ENCODE measurements at places on chromosomes 11 and 22.

DNA sequence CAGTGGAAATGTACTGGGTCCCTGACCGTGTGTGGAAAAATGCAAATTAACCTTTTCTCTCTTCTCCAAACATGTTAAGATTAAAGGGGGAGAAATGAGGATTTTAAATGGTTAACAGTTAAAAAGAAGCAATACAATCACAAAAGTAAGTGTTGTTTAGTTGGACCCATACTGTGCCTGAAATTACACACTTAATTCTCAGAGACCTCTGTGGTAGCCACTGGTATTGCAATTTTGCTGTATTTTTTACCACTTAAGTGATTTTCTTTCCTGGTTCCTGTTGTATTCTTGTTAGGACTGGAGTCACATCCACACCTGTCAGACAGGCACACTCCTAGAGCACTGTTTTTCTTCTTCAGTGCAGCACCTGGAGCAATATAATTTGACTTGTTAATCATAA lies 179.6 kb upstream of the PDGFD start:
- no peak for DNase-seq

- DNase-seq = no peak
Measured at GRCh38 chr22:30998329-30998728, 29.3 kb downstream of the TUG1 start.

DNA sequence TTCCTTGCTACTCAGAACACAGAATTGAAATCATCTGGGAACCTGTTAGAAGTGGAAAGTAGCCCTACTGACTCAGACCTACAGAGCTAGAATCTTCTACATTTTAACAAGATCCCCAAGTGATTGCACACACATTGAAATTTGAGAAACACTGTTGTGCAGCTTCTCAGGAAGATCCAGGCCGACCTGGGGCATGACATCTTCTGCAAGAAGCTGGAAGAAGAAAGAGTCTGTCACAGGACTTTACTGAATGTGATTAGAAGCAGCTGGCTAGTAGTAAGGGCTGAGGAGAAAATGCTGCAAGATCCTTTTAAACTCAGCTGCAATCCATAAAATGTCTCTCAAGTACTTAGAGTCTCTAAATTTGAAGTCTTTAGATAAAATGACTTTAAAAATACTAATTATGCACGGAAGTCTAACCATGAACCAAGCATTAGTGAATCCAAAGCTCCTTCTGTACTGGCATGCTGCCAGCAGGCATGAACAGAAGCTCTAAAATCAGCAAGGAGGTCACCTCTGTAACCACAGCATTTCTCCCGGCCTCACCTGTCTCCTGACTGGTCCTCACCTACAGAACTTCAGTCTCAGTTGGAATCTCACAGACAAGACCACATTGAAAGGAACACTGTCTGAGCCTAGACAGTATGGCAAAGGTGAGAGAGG lies 85.0 kb downstream of the SERGEF start:
- no peak for DNase-seq

DNA sequence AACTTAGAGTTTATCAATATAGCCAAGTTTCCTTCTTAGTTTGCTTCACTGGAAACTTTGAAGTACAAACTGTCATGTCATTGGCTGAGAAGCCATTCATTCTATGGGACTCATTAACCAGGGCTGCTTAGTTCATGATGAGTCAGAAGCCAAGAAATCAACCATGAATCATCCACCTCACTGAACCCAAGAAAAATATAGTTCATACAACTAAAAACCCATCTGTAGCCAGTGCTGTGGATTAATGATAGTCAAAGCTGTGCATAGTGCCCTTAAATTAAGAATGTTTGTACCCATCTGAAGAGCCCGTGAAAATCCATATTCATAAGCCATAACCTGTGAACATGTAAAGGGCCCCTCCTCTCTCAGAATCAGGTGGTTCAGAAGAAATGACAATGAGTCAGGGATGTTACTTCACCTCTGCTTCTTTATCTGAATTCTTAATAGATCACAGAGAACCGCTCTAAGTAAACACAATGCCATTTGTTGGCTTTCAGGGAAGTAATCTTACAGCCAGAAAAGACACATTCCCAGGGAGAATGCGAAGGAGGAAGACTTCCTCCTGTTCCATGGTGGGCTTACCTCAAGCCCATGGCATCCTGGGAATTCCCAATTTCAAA lies 25.4 kb downstream of the MMP20 start:
- DNase-seq = no peak

GRCh38 chr11:69594481-69594880 lies 46.5 kb upstream of the CCND1 start:
- no peak for DNase-seq

- DNase-seq = no peak
Measured at GRCh38 chr11:122392508-122392907, 263.0 kb upstream of the UBASH3B start.

DNA sequence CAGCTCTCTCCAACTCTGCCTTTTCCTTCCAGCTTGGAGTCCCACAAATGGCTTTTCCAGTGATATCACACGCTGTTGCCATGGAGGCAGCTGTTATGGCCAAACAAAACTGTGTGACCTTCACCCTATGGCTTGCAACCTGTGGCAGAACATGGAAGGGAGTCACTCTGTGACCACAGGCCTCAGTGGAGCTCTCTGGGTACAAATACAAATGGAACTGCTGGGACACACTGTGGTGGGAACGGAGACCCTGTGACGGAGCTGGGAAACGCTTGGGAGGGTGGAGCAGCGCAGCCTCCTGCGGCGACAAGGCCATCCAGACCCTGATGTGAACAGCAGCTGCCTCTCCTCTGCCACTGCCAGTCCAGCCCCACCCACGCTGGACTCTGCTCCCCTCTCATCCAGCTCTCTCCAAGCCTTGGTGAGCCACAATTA lies 162.5 kb downstream of the ETS1 start:
- DNase-seq = no peak

DNA sequence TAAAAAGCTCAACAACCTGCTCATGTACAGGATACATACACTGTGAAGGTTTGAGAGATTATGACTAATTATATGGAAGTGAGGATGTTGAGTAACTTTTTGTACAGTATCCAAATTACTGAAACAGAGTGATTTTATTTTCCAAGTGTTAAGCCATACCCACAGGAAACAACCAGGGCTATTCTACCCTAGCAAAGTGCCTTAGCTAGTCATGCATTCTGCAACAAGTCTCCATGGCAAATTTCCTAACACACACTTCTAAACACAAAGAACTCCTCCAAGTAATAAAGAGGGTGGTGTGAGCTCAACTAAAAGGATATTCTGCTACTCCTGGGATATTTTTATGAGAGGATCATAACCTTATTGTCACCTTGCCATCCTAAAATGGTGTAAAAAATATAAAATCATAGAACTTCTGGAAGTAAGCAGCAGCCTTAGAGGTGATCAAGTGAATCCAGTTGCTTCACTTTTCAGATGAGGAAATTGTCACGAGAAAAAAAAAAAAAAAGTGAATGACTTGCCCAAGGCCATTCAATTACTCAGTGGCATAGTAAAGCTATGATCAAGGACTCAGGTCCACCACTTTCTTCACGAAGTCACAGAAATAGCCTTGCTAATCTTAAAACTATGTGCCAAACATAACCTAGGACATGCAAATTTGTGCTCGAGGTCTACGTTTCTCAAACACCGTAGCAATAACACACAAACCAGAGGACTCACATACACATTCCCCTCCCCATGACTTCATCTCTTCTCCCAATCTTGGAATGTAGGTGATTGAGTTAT lies 4.2 kb downstream of the LGR4 start:
- DNase-seq = no peak

- no peak for DNase-seq
Measured at GRCh38 chr11:106329273-106330018, 252.0 kb downstream of the AASDHPPT start.

- DNase-seq = peak; percentile 24
Measured at GRCh38 chr11:26993965-26994457, at the start of gene FIBIN. Gene FIBIN (plus strand): TSS chr11:26994112. CDS start chr11:26994527, 415 bp downstream.

GRCh38 chr11:115525531-115526006 lies 21.4 kb upstream of the CADM1 start:
- DNase-seq = no peak

DNA sequence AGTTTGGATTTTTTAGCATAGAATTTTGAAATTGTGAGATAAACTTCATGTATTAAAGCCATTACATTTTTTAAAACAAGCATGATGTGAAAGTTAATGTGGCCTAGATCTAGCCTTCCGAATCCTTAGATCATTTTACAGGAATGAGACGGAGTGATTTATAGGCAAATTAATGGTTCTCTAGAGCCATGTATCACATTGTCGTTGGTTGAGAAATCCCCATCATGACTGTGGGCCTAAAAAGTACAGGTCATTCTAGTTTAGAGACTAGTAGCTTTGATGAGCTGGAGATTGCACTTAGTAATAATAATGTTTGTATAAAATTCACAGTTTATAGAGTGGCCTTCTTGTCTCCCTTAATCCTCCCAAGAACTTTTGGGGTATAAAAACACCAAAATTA lies 7.1 kb downstream of the EWSR1 start:
- no peak for DNase-seq

DNA sequence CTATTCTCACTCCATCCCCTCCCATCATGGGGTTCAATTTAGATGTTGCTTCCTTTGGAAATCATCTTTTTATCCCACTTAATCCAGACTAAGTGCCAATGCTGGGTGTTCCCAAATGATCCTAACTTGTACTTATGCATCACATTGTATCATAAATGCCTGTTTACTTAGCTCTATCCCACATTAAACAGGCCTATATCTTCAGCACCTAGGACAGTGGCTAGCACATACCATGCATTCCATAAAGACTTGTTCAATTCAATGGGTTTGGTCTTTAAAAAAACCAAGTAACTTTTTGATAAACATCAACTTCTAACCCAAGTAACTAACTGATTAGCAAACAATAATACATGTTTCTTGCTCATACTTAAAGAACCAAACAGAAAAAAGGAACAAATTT lies 40.6 kb downstream of the RSF1 start:
- no peak for DNase-seq

- DNase-seq = no peak
Measured at GRCh38 chr11:64419257-64419790, 60.4 kb downstream of the RPS6KA4 start.

DNA sequence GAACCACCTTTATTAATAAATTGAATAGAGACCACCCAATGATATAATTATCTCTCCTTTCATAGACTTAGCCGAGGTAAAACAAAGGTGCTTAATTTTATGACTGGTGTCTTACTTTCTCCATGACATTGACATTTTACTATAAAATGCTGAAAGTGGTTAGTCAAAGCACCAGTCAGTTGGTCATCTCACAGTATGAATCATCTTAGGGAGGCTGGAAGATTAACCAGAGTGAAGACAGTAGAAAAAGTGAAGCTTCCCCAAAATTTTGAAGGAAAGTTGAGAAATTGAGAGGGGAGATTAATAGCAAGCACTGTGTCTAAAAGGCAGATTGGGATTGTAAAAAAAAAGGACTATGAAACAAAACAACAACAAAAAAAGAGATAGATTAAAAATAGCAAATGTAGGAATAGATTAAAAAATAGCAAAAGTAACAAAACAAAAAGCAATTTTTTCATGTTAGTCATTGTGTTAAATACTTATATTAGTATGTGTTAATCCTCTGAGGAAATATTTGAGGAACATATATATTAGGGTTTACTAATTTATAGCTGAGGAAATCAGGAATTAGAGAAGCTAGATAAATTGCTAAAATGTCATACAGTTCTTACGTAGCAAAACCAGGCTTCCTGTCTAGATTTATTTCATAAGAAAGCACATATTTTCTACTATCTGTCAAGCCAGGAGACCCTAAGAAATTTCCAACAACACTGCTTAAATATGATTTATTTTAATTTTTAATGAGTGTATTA lies 557.3 kb upstream of the ANO5 start:
- DNase-seq = no peak

DNA sequence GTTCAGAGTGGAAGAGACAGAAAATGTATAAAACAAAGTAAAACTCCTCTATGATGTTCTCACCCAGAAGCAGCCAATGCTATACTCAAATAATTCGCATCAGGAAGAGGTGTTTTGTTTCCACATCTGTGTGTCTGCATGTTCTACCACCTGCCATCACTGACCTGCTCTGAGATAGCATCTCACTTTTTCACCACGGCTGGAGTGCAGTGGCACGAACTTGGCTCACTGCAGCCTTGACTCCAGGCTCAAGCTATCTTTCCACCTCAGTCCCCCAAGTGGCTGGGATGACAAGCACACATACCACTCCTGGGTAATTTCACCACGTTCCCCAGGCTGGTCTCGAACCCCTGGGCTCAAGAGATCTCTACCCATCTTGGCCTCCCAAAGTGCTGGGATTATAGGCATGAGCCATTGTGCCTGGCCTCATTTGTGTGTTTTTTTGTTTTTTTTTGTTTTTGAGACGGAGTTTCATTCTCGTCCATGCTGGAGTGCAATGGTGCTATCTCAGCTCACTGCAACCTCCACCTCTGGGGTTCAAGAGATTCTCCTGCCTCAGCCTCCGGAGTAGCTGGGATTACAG lies 14.4 kb downstream of the TALDO1 start:
- no peak for DNase-seq
